ENCODE measurements at places on chromosomes 2 and 18.

GRCh38 chr2:205189301-205189700 is 493.0 kb upstream of the NRP2 start:
- DNase-seq = no peak

DNA sequence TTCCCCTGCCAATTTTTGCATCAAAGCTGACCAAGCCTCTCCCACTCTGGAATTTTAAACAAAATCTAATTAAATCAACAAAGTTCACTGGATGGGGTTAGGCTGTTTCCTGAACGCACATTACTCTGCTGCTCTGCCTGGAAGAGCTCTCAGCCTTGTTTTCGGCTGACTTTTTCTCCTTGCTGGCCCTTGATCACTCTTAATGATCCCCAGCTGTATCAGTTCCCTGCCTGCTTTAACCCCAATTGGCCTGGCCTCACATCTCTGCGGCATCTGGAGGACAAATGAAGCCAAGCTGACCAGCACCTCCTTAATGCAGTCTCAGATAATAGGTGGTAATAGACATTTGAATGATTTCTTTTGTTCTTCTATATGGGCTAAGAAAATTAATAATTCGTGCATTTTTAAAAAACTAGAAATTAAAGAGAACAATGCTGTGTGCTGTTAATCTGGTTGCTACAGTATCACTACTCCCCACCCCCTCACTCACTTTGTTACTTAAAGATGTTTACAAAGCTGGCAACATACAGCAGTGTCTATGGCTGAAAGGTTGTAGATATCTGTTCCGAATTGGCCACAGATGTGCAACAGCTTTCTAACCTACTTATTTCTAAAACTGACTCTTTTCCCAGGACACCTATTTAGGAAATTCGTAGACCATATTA is 415.2 kb upstream of the KCNH7 start:
- no peak for DNase-seq

DNA sequence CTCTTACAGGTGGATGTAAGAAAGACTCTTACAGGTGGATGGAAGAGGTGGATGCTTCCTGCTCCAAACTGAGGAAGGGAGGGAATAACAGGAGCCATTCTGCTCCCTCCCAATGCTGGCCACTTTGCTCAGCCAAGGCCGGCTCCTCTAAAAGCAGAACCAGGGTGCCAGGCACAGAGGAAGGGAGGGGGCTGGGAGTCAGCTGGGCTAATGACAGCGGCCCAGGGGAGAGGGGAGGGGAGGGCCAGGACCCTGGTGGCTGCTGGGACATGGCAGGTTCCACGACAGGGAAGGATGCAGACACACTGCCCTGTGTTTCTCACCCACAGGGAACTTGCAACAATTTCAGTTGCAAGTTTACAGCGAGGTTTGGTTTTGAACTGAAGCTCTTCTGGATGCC is 173.4 kb downstream of the ANAPC1 start:
- no peak for DNase-seq

- no peak for DNase-seq
Measured at GRCh38 chr2:113158884-113159553, 14.8 kb upstream of the PSD4 start.

GRCh38 chr2:138846216-138846821 is 66.1 kb upstream of the NXPH2 start:
- peak; percentile 24 for DNase-seq

DNA sequence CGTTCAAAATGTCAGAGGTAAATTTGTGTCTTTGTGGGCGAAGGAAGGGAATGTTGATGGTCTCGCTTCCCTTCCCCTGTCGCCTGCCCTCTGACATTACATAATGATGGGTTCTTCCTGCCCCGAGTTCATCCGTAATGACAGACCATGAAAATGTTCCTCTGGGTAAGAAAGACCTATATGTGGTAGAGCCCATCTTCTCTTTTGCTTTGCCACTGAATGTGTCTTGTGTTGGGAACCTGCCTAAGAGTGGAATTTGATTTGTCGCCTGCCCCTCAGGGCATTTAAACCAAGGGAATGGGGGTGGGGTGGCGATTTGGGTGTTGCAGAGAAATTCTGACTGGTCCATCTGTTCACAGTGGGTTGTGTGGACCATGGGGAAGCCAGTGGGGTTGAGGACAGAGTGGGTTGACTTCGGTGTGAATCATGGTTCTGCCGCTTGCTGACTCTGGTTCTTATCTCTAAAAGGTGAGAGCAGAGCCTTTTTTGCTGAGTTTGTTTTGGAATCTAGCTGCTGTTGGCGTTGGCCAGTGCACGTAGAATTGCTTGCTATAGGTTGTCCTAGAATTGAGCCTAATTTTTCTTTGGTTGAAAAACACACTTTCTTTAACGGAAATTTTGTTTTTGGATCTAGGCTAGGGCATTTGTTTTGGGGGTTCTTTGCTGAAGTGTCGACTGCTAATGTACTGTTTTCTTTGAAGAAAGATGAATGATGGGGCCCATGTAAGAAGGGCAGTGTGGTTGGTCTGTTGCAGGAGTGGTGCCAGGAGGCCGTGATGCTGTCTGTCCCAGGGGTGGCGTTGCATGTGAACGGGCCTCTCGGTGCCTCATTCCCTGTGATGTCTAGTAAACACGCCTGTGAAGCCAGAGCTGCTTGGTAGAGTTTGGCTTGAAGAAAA is 1.3 kb downstream of the INPP4A start:
- no peak for DNase-seq

DNA sequence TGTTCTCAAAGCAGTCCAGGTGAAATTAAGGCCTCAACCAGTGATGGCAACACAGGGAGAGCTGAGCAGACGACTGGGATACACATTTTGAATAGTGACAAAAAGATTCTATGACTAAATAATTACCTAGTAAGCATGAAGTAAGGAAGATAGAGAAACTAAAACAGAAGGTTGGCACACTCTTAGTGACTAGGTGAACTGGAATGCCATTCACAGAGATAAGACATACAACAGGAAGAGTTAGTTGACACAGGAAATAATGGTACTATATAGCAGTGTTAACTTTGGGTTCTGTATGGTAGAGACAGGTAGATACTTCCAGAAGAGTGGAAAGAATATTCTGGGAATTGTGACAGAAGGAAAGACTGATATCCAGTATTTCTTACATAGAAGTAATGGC is 181.8 kb upstream of the NT5C1B start:
- no peak for DNase-seq
